ENCODE measurements at places on chromosomes 6 and 20.

DNA sequence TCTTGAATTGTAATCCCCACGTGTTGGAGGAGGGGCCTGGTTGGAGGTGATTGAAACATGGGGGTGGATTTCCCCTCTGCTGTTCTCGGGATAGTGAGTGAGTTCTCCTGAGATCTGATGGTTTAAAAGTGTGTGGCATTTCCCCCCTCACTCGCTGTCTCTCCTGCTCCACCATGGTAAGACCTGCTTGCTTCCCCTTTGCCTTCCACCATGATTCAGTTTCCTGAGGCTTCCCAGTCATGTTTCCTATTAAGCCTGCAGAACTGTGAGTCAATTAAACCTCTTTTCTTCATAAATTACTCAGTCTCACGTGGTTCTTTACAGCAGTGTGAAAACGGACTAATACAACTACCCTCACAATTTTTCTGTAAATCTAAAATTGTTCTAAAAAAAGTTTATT, 26.8 kb upstream of the FAM184A start:
- DNase-seq = no peak

DNA sequence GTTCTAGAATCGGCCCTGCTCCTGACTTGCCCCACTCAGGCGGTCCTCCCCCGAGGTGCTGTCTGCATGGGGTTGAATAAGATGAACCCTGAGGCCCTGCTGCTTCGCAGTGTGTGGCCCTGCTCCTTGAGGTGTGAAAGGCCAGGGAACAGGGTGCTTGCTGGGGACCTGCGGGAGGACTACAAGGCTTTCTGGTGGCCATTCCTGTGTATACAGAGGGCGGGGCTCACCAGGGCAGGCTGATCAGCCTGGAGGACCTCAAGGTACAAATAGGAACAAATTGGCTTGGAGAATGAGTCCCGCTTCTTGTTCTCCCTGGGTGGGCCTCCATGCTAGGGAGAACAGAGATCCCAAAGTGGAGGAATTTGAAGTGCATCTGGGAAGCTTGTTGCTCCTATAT, 5.7 kb downstream of the NOTCH4 start:
- DNase-seq = no peak

DNA sequence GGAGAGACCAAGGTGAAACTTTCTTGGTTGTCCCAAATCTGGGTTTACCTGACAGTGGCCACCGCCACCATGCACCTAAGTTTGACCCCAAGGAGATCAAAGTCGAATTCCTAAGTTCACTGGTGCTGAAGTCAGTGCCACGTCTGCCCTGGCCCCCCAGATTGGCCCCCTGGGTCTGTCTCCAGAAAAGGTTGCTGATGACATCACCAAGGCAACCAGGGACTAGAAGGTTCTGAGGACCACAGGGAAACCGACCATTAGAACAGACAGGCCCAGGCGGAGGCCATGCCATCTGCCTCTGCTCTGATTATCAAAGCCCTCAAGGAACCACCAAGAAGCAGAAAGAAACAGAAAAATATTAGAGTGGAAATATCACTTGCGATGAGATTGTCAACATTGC, 91.2 kb downstream of the DLL1 start:
- DNase-seq = no peak

DNA sequence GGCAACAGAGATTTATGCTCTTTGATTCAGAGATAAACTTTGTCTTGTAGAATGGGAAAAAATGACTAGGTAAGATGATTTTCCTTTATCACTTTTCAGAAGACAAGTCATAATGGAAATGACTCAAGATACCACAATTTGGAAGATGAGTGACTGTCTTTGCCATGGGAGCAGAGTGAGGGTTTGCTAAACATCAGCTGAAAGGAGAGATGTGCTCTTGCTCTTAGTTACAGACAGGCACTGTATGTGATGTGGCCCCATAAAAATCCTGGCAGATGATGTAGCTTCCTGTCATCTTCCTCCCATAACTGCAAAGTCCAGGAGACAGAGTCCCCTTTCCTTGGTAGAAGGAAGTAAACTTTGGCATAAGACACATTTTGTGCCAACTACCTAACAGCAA, 47.6 kb downstream of the BACH2 start:
- DNase-seq = no peak

DNA sequence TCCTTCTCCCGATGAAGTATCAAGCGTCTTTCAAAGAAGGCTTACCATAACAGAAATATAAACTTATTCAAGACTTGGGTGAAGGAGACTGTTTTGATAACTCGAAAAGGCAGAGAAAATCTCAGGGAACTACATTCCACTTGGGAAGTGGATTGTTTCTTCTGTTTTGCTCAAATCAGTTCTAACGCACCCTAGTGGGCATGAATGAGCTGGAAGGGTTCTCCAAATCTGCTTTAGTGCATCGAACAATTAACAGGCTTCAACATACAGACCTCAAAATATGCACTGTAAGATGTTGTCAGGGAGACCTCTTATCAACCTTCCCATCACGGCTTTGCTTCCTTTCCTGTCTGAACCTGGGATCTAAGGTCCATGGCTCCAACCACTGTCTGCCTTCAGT, 392.5 kb downstream of the CD83 start:
- DNase-seq = no peak
